T-helper 2 cell treated with Interferon-gamma antibody and Interleukin-4, amounts not matched to agents 100 ng/mL and 5 ng/mL, for 36 hours (primary cell): ENCODE measurements at places on chromosomes 5 and 9. TPM values are rescaled to one million over a fixed set of nuclear protein-coding genes. Genes with fewer than 3 reads are reported as not detected.

Gene LRRTM2
- total RNA-seq, result 0.02 and 0.09 TPM in 2 replicates

Gene SLC36A3
- total RNA-seq, result not detected in 2 replicates

Gene INSL6
- total RNA-seq, result not detected in 2 replicates

Gene KIF12
- total RNA-seq, result not detected in 2 replicates

Gene RASEF
- not detected in 2 replicates for total RNA-seq
